ENCODE measurements at places on chromosomes 7 and 10.

- DNase-seq: peak; percentile 84
Measured at GRCh38 chr7:100632951-100633717, 8.2 kb downstream of the TFR2 start.

DNA sequence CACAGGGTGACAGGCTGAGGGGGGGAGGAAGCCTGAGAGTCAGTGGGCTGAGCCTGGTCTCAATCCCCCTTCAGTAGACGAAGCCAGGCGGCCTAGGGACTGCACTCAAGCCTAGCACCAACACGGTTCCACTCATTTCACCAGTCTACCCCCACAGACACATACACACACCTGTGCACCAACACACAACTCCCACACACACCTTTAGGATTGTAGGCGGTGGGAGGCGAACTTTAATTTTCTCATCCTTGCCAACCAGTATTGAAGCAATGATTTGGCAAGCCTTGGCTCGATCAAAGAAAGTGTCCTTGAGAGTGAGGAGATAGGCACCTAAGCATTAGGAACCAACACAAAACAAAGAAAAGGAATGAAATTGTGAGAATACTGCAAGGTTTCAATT is 19.7 kb downstream of the POLR3A start:
- DNase-seq: no peak

DNA sequence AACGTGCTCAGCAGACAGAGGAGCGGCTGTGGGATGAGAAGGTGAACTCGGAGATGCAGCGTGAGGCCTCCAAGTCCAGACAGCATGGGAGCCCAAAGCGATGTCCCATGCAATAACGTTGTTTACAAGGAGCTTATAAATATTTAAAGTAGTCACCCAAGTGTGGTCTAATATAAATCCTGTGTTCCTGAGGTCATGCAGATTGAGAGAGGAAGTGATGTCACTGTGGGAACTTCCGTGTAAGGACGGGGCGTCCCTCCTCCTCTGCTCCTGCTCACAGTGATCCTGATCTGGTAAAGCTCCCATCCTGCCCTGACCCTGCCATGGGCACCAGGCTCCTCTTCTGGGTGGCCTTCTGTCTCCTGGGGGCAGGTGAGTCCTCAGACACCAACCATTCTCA is 94.7 kb upstream of the PRSS58 start:
- DNase-seq: no peak

- no peak for DNase-seq
Measured at GRCh38 chr7:20834656-20835055, 48.0 kb upstream of the SP8 start.

DNA sequence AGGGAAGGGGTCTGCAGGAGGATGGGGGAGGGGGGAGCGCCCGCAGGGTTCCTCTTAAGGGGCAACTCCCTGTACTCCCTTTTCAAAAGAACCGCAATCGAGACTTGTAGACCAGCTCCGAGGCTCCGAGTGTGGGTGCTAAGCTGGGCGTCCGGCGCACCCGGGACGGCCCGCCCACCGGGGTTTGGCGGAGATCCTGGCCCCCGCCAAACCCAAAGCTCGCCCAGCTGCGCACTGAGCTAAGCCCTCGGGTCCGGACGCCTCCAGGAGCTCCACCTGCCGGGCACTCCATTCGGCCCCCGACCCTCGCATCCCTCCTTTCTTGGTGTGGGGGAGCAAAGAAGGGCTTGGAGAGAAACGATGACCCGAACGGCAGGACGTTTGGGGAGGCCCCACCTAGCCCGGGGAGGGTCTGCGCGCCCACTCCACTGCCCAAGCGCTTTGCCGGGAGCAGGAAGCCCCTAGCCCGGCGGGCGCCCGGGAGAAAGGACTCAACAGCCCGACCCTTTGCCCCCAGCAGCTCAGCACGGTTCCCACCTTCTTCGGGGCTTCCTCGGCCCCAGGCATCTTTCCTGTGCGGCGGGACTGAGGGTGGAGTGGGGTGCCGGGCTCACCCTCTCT is 651 bp downstream of the AFAP1L2 start:
- no peak for DNase-seq
